ENCODE measurements at places on chromosomes 11 and 22. TPM values are rescaled to one million over a fixed set of nuclear protein-coding genes. Genes with fewer than 3 reads are reported as not detected.

- DNase-seq, result no peak
Observed at GRCh38 chr11:106644824-106645223, 373.5 kb downstream of the GUCY1A2 start.

DNA sequence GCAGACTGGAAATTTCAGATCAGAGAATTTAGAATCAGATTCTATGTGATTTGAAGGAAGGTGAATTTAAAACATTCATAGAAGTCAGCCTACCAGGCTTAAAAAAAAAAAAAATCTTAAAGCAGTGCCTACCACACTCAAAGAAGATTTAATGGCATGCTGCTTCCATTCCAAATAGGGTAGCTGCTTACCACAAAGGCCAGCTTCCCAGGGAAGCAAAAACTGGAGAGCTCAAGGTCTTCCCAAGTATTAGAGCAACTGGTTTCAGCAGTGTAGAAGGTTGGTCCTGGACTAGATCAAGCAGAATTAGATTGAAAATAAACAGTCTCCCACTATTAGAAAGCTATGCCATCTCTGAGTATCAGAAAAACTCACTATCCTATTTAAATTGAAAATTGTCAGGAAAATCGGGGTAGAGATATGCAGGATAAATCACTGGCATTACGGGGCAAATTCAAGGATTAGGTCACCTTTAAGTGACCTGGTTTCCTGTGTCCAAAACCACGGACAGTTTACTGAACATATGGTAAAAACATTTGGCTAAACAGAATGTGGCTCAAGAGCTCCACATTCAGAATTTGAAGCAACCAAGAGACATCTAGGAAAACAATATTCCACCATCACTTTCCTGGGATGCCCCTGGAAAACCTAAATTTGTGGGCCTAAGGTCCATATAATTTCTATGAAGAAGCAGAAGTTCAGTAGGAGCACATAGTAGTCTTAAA, 1.3 kb downstream of the C11orf42 start:
- no peak for DNase-seq

GRCh38 chr11:123742031-123742723, 717 bp upstream of the ZNF202 start:
- no peak for DNase-seq

PIWIL4 gene
- 5.0 TPM for total RNA-seq

ABCC8 gene
- 7.4 TPM for total RNA-seq

ZNF202 gene
- 6.7 TPM for total RNA-seq

PGA4 gene
- total RNA-seq, result not detected

MS4A12 gene
- total RNA-seq, result not detected

SPDYC gene
- total RNA-seq, result not detected

RFPL1 gene
- not detected for total RNA-seq

OR52I1 gene
- not detected for total RNA-seq
